ENCODE measurements at places on chromosomes 5 and 9. TPM values are rescaled to one million over a fixed set of nuclear protein-coding genes. Genes with fewer than 3 reads are reported as not detected.

F2RL2 gene
- 0.49 TPM for polyA plus RNA-seq

HACD4 gene
- polyA plus RNA-seq, result 5.1 TPM

- no peak for DNase-seq
Measured at GRCh38 chr5:55713871-55714270, 1.7 kb upstream of the SLC38A9 start.

KLHL9 gene
- polyA plus RNA-seq, result 62.3 TPM

- no peak for DNase-seq
Measured at GRCh38 chr9:137186385-137186784, 2.0 kb downstream of the ANAPC2 start.

All from left renal pelvis (tissue), 4 donors.